Activated CD4-positive, alpha-beta T cell treated with anti-CD3 and anti-CD28 coated beads, Interleukin-2, amount 10 ng/mL, durations not matched to agents 24 days and 14 days (primary cell): ENCODE measurements at places on chromosomes 3 and 15. TPM values are rescaled to one million over a fixed set of nuclear protein-coding genes. Genes with fewer than 3 reads are reported as not detected.

GOLGA6A gene
- total RNA-seq: not detected in 2 replicates

WNT5A gene
- total RNA-seq: not detected in 2 replicates

MORF4L1 gene
- 280 and 289 TPM in 2 replicates for total RNA-seq

RBP2 gene
- not detected in 2 replicates for total RNA-seq

ZBBX gene
- total RNA-seq: not detected in 2 replicates

TRH gene
- total RNA-seq: not detected in 2 replicates

RIOX2 gene
- 84.1 and 87.7 TPM in 2 replicates for total RNA-seq

HYKK gene
- 0.90 and 1.6 TPM in 2 replicates for total RNA-seq

GOLGA8N gene
- total RNA-seq: 4.1 and 4.5 TPM in 2 replicates

MEX3B gene
- 1.1 TPM in 2 replicates for total RNA-seq

NDN gene
- total RNA-seq: 3.1 and 3.6 TPM in 2 replicates

PLCH1 gene
- total RNA-seq: 0.38 TPM in 1 of 2 replicates, not detected in the other

OXTR gene
- 0.70 and 0.78 TPM in 2 replicates for total RNA-seq

HTR3E gene
- total RNA-seq: not detected in 2 replicates

OR5K2 gene
- total RNA-seq: not detected in 2 replicates

CPLX3 gene
- total RNA-seq: 0.09 TPM in 2 replicates

OR5H1 gene
- not detected in 2 replicates for total RNA-seq

RHOV gene
- 1.0 and 1.5 TPM in 2 replicates for total RNA-seq

ARGFX gene
- not detected in 2 replicates for total RNA-seq

SAMD7 gene
- total RNA-seq: not detected in 2 replicates

IL17RE gene
- 1.1 TPM in 2 replicates for total RNA-seq

EFCAB12 gene
- 0.40 and 0.63 TPM in 2 replicates for total RNA-seq
